ENCODE measurements at places on chromosomes 3 and 15. TPM values are rescaled to one million over a fixed set of nuclear protein-coding genes. Genes with fewer than 3 reads are reported as not detected.

The PAK6 gene
- total RNA-seq, result 1.9 TPM

The SEMA3B gene
- total RNA-seq, result 0.89 TPM

The CPEB1 gene
- 0.21 TPM for total RNA-seq

The CHRNA3 gene
- not detected for total RNA-seq

GRCh38 chr3:98745718-98746117, 17.4 kb upstream of the ST3GAL6 start:
- no peaks in the 10 kb centered on the region for H3K4me1 ChIP-seq
- H3K27me3 ChIP-seq, result peaks cover 15% of the 10 kb centered on the region
- H3K4me3 ChIP-seq, result no peak overlapping the region
- no peak overlapping the region for H3K27ac ChIP-seq
- DNase-seq, result no peak
- H3K36me3 ChIP-seq, result no peaks in the 10 kb centered on the region

- H3K27ac ChIP-seq, result no peak overlapping the region
- H3K27me3 ChIP-seq, result peaks cover 15% of the 10 kb centered on the region
- H3K4me1 ChIP-seq, result peaks cover 7% of the 10 kb centered on the region
- DNase-seq, result no peak
Measured at GRCh38 chr3:58176827-58177489, 33.8 kb downstream of the DNASE1L3 start.

GRCh38 chr3:158522221-158523136, 48.5 kb upstream of the MLF1 start:
- no peaks in the 10 kb centered on the region for H3K36me3 ChIP-seq
- no peaks in the 10 kb centered on the region for H3K4me1 ChIP-seq
- no peak overlapping the region for H3K4me3 ChIP-seq

- H3K27me3 ChIP-seq, result peaks cover 22% of the 10 kb centered on the region
- no peaks in the 10 kb centered on the region for H3K36me3 ChIP-seq
- peak overlapping the region; percentile 86 for H3K4me3 ChIP-seq
- DNase-seq, result peak; percentile 65
- H3K27ac ChIP-seq, result no peak overlapping the region
Measured at GRCh38 chr15:34514251-34514670, 69.2 kb downstream of the GOLGA8B start.

- peaks cover 26% of the 10 kb centered on the region for H3K36me3 ChIP-seq
- peak overlapping the region; percentile 97 for H3K27ac ChIP-seq
- H3K27me3 ChIP-seq, result no peaks in the 10 kb centered on the region
- no peak for DNase-seq
- peaks cover 77% of the 10 kb centered on the region for H3K4me1 ChIP-seq
- peak overlapping the region; percentile 72 for H3K4me3 ChIP-seq
Measured at GRCh38 chr3:10188804-10189556, 24.3 kb downstream of the IRAK2 start.

GRCh38 chr3:7789324-7789723, 712.3 kb upstream of the LMCD1 start:
- no peak overlapping the region for H3K4me3 ChIP-seq
- H3K4me1 ChIP-seq, result no peaks in the 10 kb centered on the region
- no peaks in the 10 kb centered on the region for H3K27me3 ChIP-seq

DNA sequence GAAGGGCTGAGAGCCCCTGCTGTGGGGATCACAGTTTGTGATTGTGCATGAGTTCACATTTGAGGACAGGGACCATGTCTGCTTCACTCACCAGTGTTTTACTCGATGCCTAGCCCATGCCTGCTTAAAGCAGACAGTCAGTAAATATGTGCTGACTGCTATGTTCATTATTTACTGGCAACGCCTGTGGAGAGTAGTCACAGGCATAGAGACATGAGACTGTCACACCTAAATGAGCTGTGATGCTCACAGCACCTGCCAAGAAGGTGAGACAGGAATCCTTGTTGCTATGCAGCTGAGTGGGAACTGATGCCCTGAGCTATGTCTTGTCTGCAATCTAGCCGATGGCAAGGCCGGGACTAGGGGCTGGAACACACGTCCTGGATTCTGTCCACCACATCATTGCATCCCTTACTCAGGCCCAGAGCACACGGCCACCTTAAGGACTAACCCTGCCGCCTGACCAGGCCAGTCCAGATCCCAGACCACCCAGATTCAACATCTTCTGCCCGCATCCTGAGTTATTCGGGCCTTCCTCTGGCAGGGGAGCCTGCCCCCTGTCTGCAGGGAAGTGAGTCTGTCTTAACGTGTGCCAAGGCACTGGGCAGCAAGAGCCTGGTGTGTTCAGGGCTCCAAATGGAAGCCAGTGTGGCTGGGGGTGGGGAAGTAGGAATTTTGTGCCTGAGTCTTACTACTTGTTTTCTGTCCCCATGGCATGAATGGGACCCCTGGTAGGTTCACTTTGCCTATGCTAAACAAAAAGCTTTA, 44.8 kb downstream of the FGD5 start:
- H3K27me3 ChIP-seq, result peaks cover 7% of the 10 kb centered on the region

DNA sequence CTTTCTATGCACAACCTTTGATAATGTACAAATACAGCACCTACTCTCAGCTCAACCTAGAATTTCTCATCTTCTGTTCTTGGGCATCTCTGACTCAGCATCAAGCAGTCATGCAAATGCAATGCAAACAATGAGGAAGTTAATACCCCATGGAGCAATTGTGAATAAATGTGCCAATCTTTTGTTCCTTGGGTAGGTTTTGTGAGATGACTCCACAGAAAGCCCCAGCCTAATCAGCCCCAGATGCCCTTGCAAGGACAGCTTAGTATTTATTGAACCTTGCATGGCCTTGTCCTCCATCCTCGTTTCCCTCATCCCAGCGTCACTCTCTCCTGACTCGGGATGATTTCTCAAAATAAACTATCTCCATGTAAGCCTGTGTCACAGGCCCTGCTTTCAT, 494.7 kb upstream of the NECTIN3 start:
- no peaks in the 10 kb centered on the region for H3K4me1 ChIP-seq
- no peaks in the 10 kb centered on the region for H3K36me3 ChIP-seq
- no peak overlapping the region for H3K27ac ChIP-seq
- H3K4me3 ChIP-seq, result no peak overlapping the region

DNA sequence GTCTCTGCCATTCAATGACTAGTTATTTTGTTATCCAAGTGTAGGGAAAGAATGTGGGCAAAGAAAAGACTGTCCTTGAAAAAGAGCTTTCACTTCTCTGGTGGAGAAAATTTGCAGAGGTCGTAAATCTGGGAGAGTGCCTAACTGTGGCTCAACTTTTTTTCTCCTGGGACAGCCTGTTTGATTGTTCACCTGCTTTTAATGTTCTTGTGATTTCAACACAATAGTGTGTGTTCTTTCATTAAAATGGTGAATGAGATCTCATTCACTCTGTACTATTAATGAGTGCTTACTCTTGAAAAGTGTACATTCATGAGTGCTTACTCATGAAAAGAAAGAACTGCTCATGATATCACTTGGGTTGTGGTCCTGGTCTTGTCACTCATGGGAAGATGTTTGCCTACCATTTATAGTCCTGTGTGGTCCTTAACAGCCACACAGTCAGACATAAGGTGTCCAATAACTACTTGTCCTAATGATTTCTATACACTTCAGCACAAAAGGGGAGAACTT, 567.3 kb downstream of the GRM7 start:
- no peaks in the 10 kb centered on the region for H3K4me1 ChIP-seq
- peaks cover 6% of the 10 kb centered on the region for H3K36me3 ChIP-seq
- no peak overlapping the region for H3K27ac ChIP-seq
- H3K4me3 ChIP-seq, result no peak overlapping the region
- no peak for DNase-seq

GRCh38 chr15:52005748-52006701, 13.0 kb upstream of the MAPK6 start:
- H3K4me3 ChIP-seq, result peak overlapping the region; percentile 70
- no peaks in the 10 kb centered on the region for H3K27me3 ChIP-seq
- peaks cover 12% of the 10 kb centered on the region for H3K36me3 ChIP-seq

GRCh38 chr3:190040145-190040544, 80.6 kb downstream of the P3H2 start:
- DNase-seq, result no peak
- no peak overlapping the region for H3K27ac ChIP-seq
- H3K4me1 ChIP-seq, result no peaks in the 10 kb centered on the region
- H3K4me3 ChIP-seq, result no peak overlapping the region
- no peaks in the 10 kb centered on the region for H3K36me3 ChIP-seq

DNA sequence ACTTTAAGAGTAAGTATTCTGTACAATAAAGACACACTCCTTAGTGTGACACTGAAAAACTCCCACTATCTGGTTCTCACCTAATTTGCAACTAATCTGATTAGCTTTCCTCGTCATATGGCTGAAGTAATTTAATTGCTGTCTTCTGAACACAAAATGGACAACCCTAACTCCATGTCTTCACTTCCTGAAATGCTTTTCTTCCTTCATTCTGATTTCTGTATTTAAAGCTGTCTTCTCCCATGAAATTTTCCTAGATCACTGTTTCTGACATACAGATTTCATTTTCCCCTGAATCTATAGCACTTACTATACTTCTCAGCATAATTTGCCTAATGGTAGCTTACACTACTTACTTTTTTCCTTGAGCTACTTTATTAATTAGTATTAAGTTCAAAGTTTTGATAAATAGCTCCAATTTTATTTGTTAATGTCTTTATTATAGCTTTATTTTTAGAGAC, 6.3 kb downstream of the CCPG1 start:
- no peaks in the 10 kb centered on the region for H3K27me3 ChIP-seq
- peak overlapping the region; percentile 5 for H3K4me3 ChIP-seq
- peak overlapping the region; percentile 71 for H3K27ac ChIP-seq
- no peak for DNase-seq

- DNase-seq, result no peak
- no peak overlapping the region for H3K4me3 ChIP-seq
- H3K36me3 ChIP-seq, result no peaks in the 10 kb centered on the region
Measured at GRCh38 chr3:10950476-10951294, 41.9 kb upstream of the SLC6A1 start.

- DNase-seq, result no peak
- no peaks in the 10 kb centered on the region for H3K36me3 ChIP-seq
- H3K27ac ChIP-seq, result no peak overlapping the region
- H3K27me3 ChIP-seq, result peaks cover 21% of the 10 kb centered on the region
Measured at GRCh38 chr3:150889106-150889505, 16.1 kb downstream of the MINDY4B start.

GRCh38 chr15:73560501-73561117, 72.6 kb downstream of the NPTN start:
- H3K4me3 ChIP-seq, result no peak overlapping the region
- no peaks in the 10 kb centered on the region for H3K27me3 ChIP-seq
- no peak for DNase-seq
- H3K4me1 ChIP-seq, result peaks cover 9% of the 10 kb centered on the region
- H3K36me3 ChIP-seq, result peaks cover 21% of the 10 kb centered on the region

DNA sequence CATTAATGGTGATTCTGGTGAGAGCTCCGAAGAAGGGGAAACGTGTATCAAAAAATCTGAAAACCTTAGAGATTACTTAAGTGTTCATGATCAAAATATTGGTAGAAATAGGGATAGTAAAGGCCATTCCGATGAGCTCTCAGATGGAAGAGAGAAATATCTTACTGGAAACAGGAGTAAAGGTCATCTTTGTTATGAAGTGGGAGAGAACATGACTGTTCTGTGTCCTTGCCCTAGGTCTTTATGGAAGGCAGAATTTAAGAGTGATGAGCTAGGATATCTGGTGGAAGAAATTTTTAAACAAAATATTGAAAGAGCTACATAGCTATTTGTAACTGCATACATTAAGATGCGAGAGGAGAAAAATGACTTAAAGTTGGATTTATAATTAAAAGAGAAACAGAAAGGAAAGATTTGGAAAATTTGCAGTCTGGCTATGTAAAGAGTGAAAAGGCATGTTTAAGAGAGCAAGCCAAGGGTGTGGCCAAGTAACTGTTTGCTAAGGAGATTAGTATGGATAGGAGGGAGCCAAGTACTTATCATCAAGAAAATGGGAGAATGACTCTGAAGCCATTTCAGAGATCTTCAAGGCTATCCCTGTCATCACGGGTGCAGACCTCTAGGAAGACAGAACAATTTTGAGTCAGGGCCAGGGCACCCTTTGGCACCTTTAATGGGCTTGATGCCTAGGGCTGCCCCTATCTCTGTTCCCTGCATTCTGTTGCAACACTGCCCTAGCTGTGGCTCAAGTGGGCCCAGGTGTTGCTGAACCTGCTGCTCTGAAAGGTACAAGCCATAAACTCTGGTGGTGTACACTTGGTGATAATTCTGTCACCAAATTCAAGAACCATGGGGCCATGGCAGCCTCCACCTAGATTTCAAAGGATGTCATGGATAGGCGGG, 27.3 kb downstream of the SLMAP start:
- H3K27me3 ChIP-seq, result no peaks in the 10 kb centered on the region
- no peak overlapping the region for H3K4me3 ChIP-seq
- no peak overlapping the region for H3K27ac ChIP-seq
- no peaks in the 10 kb centered on the region for H3K36me3 ChIP-seq
- no peak for DNase-seq

Measured in natural killer cell treated with Interleukin-12 subunit alpha and Interleukin-12 subunit beta and Interleukin-15 and Interleukin-18, amount 100 ng/mL, for 72 hours (primary cell).